ENCODE measurements at places on chromosomes 12 and 14.

DNA sequence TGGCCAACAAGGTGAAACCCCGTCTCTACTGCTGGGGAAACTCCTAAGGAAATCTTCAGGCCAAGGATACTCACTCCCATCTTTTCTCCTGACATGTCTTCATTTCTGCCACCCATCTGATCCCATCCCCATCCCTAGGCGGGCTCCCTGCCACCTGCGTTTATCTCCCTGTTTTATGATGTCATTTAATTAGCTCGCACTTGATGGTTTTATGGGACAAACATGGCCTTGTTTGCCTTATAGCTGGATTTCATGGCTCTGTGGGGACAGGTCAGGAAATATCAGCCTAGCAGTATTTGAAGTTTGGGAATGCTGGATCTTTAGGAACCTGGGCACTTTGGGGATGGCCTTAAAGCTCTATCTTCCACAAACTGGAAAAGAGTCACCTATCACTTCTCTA lies 88.5 kb upstream of the CISTR start:
- no peak for ATAC-seq

DNA sequence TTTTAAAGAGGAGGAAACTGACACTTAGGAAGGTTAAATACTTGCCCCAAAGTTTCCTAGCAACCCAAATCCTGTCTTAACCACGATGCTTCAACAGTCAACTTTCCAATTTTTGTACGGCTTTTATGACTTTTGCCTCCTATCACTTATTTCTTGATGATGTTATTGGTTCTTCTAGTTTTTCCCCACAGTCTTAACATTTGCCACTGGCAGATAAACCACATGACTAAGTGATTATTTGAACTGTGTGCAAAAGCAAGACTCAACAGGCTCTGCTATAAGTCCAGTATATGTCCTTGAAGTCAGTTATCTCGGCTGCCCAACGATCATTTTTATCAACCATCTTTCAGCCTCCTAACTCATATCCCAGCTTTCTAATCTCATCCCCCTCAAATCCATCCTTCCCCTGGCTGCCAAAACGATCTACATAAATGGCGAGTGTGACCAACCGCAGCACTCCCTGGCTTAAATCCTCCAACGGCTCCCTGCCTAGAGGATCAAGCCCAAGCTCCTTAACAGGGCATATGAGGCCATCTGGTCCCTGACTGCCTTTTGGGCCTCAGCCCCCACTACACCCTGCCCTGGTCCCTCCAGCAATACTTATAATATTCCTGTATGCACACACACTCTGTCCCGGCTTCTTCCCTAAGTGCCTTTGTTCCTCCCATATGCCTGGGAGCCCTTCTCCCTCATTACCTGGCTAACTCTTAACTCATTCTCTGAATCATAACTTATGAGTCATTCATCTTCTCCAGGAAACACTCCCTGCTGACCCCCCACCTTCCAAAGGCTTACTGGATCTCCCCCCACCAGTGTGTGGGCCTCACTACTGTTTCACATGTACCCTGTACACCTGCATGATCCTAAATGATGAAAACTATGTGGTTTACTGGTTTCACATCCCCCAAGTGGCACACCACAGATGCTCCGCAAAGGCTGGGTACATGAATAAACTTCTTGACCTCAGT lies 8.8 kb downstream of the VPS37B start:
- ATAC-seq = peak; percentile 70

GRCh38 chr12:59594943-59595500 lies 807 bp upstream of the SLC16A7 start:
- ATAC-seq = no peak

- ATAC-seq = no peak
Measured at GRCh38 chr14:70190156-70190555, 1.4 kb upstream of the SLC8A3 start.

GRCh38 chr12:30098677-30099076 lies 314.9 kb upstream of the TMTC1 start:
- ATAC-seq = no peak

- no peak for ATAC-seq
Measured at GRCh38 chr14:87940894-87941293, 52.1 kb downstream of the GALC start.

DNA sequence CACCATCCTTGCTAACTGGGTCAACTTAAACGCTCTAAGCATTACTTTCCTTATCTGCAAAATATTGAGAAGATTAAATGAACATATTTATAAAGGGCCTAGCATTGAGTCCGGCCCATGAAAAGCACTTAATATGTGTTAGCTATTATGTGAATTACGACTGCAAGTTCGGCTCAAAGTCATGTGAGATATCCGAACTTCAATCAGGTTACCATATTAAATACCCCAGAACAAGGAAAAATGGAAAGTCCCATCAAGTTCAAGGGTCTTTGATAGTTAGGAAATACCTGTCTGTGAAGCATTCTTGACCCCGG lies 487 bp upstream of the NRDE2 start:
- no peak for ATAC-seq

GRCh38 chr12:98911396-98911795 lies 266.3 kb downstream of the APAF1 start:
- no peak for ATAC-seq

DNA sequence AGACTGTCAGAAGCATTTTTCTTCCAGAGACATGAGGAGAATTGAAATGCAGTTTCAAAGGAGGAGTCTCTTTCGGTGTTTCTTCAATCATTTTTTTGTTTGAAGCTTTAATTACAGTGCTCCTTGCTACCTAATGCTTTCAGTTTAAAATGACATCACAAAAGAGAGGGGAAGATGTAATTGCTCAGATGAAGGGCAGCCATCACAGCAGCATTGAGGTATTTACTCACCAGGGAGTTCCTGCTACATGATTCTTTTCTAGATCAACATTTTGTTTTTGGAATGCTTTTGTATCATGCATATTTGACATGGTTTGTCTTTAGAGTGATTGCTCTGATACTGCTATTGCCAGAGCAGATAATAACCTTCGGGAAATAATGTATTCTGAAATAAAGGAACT lies 28.6 kb downstream of the FLRT2 start:
- no peak for ATAC-seq

DNA sequence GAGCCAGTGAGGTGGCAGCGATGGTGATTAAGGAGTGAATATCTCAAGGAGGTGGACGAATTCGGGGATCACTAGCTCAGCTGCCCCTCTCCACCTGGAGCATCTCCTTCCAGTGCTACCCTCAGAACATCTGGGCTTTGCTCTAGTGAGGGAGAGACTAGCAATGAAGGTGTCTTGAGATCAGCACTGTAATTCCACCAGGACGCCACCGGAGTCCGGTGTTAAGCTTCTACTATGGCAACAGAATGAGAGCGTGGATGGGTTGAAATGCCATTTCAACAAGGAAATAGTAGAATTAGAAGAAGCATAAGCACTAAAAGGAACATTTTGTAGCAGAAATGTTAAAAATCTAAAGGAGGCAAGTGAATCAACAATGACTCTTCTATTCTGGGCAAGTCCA lies 61.1 kb downstream of the NTF3 start:
- ATAC-seq = no peak

DNA sequence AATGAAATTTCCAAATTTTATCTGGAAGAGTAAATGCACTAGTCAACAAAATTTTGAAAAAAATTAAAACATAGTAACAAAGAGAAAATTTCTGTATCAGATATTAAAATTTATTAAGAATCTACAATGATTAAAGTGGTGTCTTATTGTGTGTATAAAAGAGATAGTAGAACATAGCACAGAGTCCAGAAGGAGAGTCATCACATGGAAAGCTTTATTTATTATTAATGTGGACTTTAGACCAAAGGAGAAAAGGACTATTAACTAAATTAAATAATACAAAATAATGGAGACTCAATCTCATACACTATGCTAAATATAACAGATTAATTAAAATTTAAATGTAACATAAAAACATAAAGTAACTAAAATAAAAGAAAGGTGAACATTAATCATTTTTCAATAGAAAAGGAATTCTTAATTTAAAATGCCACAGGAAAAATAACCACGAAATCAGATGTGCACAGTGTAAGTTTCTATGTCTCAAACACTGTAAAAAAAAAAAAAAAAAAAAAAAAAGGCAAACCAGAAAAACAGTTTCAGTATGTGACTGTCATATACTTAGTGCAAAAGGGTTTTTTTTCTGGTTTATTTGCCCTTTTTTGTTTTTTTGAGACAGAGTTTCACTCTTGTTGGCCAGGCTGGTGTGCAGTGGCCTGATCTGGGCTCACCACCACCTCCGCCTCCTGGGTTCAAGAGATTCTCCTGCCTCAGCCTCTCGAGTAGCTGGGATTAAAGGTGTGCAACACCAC lies 95.4 kb downstream of the MYF5 start:
- no peak for ATAC-seq

GRCh38 chr12:76552343-76552938 lies 7.1 kb downstream of the OSBPL8 start:
- ATAC-seq = no peak

GRCh38 chr12:105698075-105698474 lies 367.6 kb downstream of the C12orf75 start:
- no peak for ATAC-seq

GRCh38 chr12:29713729-29714128 lies 70.0 kb downstream of the TMTC1 start:
- ATAC-seq = no peak

DNA sequence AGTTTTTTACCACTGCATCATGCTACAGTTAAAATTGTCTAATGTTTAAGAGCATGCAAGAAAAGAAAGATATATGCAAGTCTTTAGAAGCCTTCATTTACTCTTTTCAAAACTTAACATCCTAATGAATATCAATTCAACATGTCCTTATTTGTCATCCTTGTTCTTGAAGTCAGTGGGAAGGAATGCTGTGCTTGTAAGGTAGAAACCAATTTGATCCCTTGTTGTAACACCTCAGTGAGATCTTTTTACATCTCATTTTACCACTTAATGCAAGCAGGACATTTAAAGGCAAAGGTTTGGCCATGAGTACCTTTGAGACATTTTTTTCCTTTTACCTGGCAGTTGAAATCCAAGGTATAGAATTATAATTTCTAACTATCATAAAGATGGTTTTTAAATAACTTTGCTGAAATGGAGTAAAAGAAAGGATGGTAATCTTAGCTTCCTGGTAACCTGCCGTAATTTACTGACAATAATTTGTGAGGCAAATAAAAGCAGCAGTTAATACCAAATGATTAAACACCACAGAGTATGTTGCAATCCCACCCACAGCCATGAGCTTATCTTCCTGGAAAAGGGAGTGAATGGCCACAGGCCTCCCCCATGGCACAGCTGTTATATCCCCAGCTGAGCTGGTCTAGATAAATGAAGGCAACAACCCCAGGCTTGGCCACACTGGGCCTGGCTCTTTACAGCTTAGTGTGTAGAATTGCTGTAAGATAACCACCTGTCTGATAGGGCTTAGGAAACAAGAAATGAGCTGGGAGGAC lies 33.2 kb upstream of the STRN3 start:
- ATAC-seq = no peak

DNA sequence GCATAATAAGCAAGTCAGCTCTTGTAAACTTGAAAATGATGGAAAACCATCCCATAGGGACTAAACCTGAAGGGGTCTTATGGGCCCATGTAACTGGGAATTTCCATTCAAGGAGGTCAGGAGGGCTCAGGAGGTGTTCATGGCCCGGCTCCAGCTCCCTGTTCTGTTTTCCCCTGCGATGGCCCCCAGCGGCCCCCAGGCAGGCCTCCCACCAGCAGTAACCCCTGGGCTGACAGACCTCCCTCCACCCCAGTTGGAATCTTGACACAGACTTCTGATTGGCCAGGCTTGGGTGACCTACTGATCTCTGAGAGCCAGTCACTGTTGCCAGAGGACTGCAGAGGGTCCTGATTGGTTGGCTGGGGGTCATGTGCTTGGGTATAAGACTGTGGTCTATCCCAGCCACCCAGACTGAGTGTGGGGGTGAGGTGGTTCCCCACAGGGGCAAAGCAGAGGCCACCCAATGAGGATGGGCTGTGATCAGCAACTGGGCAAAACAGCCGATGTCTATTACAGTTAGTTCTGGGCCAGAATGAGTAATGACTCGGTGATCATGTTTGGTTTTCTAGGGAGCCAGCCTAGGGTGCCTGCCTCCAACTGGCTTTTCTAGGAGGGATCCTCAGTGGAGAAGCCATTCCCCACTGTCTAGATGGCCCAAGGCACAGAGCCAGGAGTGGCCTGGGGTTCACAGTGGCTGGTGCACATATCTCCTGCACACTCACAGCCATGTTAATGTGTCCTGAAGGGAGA lies 27.0 kb downstream of the RHOF start:
- ATAC-seq = no peak

GRCh38 chr12:130375296-130376287 lies 37.9 kb downstream of the PIWIL1 start:
- no peak for ATAC-seq

DNA sequence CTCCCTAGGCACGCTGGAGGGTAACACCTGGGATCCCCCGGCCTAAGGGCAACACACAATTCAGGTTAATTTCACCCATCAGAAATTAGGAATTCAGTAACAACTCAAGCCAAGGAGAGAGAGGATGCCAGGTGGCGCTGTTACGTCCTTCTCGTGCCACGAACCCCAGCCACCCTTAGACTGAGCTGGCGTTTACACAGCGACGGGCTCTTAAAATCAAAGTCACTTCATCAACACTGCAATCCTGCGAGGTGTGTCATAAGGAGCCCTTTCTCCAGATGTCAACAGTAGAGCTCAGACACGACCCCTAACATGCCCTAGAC lies 110.6 kb upstream of the TMEM132D start:
- ATAC-seq = no peak

GRCh38 chr14:32939254-32940065 lies 781 bp downstream of the NPAS3 start:
- ATAC-seq = peak; percentile 66

DNA sequence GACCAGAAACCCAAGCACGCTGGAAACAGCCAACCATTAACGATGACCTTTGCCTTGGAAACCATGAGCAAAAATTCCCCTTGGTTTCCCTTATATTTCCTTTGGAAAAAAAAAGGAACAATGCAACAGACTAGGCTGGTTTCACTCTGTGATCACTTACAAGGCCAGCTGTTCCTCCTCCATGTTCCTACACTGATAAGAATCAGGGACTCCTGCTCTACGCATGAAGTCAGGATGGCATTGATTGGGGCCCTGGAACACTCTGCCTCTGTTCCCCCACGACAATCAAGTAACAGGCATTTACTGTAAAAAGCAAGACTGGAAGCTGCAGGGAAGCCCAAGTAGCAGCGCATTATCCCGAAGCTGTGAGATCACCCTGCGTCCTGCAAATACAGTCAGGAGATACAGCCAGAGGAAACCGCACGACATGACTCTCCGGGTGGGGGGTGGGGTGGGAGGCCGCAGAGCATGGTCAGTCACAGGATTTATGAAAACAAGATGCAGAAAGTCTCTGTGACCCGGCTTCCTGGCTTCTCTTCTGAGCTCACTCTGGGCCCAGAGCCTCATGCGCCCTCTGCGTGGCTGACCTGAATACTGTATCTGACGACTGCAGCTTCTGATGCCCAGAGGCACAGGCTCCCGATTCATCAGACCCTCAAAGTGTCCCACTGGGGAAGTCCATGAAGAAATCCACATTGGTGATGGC lies 31.1 kb downstream of the SSH1 start:
- ATAC-seq = no peak

Data from activated CD4-positive, CD25-positive, alpha-beta regulatory T cell treated with anti-CD3 and anti-CD28 coated beads, Interleukin-2, amount 50 U/mL, for 24 hours (primary cell).